ENCODE measurements at places on chromosomes 5 and 9. TPM values are rescaled to one million over a fixed set of nuclear protein-coding genes. Genes with fewer than 3 reads are reported as not detected.

DNA sequence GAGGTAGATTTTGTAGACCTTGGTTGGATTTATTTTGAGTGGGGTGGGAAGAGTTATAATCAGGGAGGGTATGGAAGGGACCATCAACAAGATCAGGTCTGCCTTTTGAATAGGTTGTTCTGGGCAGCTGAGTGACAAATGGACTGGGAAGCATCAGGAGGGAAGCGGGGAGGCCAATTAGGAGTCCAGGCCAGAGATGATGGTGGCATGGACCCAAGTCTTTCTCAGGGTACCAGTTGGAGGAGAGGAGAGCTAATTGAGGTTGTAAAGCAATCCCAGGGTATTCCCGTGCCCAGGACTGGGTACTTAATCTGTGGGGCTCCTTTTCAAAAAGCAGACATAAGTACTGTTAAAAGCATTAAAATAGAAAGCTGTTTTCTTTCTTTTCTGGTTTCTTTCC, 88.9 kb downstream of the ARHGAP26 start:
- no peak for DNase-seq

DNA sequence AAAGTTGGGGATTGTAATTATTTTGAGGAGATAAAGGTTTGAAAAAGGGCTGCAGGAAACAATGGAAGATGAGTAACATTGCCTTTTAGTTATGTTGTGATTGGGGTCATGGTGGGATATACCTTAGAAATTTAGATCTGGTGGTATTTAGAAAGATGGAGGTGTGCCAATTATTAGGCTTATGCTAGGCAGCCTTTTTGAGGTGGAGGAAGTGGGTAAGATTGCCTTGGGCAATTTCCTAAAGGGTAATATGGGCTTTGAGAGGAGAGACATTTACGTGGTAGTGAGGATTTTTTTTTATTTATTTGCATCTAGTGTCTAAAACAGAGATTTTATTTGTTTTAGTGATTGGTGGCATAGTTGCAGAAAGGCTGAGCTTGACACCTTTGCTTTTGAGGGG, 10.5 kb downstream of the HSPA4 start:
- DNase-seq = no peak

- DNase-seq = no peak
Observed at GRCh38 chr9:125038166-125038565, 97.3 kb upstream of the GOLGA1 start.

DNA sequence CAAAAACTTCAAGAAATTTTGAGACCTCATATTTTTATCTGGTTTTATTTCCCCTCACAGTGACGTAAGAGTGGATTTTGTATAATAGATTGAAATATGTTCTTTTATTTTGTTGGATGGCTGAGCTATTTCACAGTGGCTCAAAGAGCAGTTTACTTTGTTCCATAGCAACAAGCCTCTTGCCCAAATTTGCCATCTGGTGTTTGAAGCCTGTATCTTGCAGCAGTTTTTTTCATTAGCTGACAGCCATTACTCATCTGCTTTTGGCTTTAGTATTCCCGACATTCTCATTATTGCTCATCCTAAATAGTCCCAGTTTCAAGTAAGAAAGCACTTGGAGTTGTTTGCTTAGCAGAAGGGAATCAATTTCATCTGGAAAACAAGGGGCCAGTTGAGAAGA, 36.3 kb downstream of the GDA start:
- no peak for DNase-seq

DNA sequence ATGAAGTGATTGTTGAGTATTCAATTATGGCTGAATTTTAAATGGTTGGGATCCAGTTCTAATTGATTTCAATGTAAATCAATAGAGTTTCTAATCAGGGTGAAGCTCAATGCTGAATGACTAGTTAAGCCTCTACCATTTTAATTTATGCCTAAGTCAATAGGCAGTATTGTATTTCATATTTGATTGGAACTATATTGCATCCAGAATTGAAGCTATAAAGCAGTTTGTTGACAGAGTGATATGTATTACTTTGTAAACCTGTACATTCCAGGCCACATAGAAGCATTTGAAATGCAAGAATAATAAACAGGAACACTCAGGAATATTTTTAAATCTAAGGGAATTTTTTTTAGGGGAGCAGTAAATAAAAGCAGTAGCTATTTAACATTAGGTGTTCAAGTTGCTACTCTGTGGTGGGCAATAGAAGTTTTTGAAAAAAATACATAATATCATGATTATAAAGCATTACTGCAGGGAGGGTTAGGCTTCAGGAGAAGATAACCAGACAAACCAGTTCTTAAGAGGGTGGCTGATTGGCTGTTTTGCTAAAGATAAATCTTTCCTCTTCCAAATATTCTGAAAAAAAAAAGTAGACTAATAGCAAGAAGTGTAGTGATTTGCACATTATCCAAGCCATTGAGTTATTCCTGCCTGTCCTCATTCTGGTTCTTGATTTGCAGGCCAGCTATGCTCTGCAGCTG, 492.0 kb upstream of the MEF2C start:
- no peak for DNase-seq

DNA sequence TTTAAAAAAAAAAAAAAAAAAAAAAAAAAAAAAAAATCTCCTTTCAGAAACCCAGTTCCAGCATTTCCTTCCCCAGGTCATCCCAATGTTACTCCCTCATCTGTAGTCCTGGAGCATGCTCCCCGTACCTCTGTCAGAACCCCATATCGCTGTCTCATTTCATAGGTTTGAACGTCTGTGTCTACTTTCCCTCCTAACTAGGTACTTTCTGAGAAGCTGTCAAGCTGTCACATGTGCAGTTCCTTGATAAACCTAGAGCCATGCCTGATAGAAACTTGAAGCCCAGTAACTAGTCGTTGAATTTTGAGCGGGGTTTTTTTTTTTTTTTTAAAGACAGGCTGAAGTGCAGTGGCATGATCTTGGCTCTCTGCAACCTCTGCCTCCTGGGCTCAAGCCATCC, 15.6 kb downstream of the EXOSC3 start:
- no peak for DNase-seq

- no peak for DNase-seq
Observed at GRCh38 chr5:166282939-166283338, 2008.5 kb upstream of the WWC1 start.

The MFAP3 gene
- total RNA-seq = 28.8 TPM

GRCh38 chr5:50751064-50751657, 84.7 kb downstream of the PARP8 start:
- no peak for DNase-seq

The STX17 gene
- 53.9 TPM for total RNA-seq

- DNase-seq = no peak
Observed at GRCh38 chr5:154295551-154295950, 105.0 kb downstream of the GALNT10 start.

- no peak for DNase-seq
Observed at GRCh38 chr9:131125038-131125287, 423 bp upstream of the NUP214 start.

The GOLGA2 gene
- total RNA-seq = 55.6 TPM

DNA sequence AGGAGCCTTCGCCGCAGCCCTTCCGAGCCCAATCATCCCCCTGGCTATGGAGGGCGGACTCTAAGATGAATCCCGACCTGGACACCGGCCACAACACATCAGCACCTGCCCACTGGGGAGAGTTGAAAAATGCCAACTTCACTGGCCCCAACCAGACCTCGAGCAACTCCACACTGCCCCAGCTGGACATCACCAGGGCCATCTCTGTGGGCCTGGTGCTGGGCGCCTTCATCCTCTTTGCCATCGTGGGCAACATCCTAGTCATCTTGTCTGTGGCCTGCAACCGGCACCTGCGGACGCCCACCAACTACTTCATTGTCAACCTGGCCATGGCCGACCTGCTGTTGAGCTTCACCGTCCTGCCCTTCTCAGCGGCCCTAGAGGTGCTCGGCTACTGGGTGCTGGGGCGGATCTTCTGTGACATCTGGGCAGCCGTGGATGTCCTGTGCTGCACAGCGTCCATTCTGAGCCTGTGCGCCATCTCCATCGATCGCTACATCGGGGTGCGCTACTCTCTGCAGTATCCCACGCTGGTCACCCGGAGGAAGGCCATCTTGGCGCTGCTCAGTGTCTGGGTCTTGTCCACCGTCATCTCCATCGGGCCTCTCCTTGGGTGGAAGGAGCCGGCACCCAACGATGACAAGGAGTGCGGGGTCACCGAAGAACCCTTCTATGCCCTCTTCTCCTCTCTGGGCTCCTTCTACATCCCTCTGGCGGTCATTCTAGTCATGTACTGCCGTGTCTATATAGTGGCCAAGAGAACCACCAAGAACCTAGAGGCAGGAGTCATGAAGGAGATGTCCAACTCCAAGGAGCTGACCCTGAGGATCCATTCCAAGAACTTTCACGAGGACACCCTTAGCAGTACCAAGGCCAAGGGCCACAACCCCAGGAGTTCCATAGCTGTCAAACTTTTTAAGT, 819 bp downstream of the ADRA1B start:
- no peak for DNase-seq

DNA sequence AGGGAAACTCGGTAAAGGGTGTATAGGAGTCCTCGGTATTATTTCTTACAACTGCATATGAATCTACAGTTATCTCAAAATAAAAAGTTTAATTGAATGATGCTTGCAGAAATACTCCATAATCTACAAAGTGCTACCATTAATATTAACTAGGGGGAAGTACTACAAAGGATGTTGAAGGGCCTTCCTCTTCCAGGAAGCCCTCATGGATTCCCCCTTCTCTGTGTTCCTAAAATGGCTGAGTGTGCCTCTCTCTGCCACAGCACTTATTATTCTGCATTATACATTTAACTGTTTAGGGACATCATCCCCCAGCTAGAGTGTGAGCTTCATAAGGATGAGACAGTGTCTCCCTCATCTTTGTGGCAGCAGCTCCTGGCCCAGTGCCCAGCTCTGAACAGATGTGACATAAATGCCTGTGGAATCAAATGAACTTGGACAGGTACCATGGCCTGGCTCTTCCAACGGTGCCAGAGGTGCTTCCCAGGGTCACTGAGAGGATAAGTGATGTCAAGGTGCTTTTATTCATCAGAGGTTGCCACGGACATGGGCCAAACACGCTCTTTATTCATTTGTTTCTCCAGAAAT, 99.5 kb downstream of the PAX5 start:
- no peak for DNase-seq

DNA sequence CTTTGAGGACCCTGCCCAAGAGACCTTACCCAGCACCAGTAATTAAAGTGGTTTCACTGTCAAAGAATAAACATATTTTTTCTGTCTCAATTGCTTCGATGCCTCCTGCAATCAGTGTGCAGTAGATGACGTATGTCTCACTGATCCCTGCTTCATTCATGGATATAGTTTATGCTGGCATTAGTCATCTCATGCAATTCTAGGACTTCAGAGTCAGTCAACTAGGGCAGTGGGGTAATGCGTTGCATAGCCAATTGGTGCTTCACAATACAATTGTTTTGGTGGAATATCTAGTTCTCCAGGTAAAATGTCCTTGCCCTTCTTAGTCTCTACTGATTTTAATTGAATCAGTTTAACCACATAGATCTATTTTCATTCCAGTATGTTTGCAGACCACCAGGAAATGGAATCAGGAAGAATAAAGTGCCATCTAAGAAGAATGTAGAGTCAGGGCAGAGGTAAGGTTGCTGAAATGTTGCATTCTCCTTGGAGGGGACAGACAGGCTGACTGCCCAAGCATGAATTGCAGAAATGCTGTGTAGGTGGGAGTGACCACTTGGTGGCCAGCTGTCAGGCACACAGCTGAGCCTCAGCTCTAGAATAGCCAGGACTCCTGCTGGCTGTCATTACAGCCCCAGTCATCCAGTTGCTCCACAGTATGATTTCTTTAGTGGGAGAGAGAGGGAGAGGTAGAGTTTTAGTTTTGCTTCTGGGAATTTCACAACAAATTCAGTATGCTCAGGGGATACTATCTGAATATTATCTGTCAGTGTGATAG, 73.5 kb upstream of the MEGF10 start:
- no peak for DNase-seq

GRCh38 chr9:111937301-111937700, 40.7 kb downstream of the UGCG start:
- no peak for DNase-seq

DNA sequence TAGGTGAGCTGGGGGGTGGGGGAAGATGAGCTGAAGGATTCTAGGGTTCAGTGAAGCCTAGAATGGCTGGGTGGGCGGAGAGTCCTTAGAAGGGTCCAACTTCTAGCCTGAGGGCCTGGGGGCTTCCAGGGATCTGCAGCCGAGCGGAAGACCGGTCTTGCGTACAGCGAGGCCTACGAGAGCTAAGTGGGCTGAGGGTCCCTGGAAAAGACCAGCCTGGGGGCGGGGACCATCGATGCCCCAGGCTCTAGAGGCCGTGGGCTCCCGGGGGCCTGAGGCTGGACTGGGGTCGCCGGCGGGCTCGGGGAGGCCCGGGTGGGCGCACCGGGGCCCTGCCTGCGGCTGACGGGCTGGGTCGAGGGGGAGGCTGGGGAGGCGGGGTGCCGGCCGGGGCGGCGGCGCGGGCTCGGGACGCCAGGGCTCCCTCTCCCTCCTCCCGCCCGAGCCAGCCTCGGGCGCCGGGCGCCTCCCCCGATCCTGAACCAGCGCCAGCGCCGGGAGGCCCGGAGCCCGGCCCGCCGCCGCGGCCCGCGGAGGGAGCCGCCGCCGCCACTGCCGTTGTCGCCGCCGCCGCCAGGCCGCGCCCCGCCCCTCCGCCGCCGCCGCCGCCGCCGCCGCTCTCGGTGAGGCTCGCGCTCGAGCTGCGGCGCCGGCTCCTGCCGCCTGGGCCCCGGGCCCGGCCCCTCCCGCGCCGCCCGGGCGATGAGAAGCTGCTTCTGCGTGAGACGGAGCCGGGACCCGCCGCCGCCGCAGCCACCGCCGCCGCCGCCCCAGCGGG, at the start of gene MVB12B:
Gene MVB12B, plus strand, starts transcription at position 602 of the 778 bp plus-strand sequence. Its CDS starts 101 bp downstream, at position 703.
- peak; percentile 67 for DNase-seq

- DNase-seq = no peak
Observed at GRCh38 chr5:162657076-162657475, 589.5 kb downstream of the GABRG2 start.

The REEP2 gene
- not detected for total RNA-seq

DNA sequence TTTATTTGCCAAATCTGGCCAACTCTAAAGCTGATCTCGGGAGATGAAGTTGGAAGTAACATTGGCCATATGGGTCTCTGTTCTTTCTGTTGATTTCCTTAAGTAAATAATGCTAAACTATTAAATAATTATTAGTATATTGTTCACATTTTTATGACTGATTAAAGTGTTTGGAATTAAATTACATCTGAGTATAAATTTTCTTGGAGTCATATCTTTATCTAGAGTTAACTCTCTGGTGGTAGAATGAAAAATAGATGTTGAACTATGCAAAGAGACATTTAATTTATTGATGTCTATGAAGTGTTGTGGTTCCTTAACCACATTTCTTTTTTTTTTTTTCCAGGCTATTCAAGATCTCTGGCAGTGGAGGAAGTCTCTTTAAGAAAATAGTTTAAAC, 9.3 kb upstream of the FGF18 start:
- DNase-seq = no peak

GRCh38 chr9:107707915-107708441, 218.4 kb upstream of the KLF4 start:
- no peak for DNase-seq

GRCh38 chr9:26753971-26754370, 138.6 kb downstream of the CAAP1 start:
- no peak for DNase-seq

Data from naive thymus-derived CD4-positive, alpha-beta T cell (primary cell).